Fibroblast of skin of right biceps (primary cell): ENCODE measurements at places on chromosomes 6 and 20.

DNA sequence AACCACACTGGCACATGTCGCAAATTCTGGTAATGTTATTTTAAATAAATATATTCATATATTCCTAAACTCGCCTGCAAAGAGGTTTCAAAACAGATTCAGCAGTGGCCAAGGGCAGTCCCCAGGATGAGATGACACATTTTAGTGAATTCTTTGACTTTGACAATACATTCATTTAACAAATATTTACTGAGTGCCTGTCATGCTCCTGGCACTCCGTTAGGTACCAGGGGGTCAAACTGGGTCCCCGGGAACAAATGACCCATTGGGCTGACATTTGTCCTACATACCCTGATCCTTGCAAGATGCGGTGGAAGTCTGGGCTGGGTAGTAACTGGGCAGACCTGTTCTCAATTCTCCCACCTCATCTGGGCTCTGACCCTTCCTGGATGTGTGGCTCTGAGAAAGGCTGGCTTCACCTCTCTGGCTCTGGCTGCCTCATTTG is 74.9 kb downstream of the FYN start:
- DNase-seq = no peak

DNA sequence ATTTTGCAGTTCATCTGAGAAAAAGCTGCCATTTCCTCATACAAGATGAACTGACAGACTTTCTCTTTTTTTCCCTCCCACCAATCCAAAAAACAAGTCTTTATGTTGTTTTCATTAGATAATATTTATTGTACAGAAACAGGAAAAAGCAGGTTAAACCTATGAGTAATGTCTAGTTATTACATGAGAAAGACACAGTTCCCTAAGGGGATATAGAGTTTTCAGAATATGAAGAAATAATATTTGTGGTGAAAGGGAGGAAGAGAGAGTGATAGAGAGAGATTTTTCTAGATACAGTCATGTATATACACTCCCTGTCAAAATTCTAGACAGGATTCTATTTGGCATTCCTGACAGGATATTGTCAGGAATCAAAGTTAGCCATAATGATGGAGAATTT is 392.4 kb downstream of the BMP2 start:
- DNase-seq = peak; percentile 22

DNA sequence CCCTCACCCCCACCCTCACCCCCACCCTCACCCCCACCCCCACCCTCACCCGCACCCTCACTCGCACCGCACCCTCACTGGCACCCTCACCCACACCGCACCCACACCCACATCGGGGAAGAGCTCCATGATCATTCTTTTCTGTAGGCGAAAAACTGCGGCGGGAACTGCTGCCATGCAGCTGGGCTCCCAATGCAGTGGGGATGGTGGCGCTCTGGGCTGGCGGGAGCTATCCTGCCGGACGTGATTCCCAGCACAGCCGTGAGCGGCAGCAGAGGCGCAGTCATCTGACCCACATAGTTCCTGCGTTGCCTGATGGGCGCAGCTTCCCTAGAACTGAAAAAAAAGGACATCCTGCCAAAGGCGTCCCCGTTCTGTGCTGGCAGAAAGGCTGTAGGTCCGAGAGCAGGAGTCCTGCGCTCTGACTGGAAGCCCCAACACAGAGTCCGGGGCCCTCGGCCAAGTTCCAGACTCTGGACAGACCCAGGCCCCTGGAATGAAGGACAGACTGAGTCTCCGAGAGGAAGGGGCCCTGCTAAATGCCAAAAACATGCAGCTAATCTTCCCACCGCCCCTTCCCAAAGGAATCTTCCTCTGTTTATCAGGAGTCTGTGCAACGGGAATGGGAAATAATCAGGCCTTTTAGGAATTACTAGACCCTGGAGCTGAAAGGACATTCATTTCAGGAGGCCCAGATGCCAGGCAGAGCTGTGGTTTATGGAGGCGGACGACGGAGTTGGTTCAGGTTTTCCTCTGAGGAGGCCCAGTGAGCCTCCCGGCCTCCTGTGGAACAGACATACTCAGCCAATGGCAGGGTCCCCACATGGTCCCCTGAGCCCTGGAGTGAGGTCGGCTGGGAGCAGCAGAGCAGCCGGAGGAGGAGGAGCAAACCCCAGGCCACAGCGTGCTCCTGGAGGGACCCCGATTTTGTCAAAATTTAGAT is 14.1 kb upstream of the TCFL5 start:
- DNase-seq = peak; percentile 88

DNA sequence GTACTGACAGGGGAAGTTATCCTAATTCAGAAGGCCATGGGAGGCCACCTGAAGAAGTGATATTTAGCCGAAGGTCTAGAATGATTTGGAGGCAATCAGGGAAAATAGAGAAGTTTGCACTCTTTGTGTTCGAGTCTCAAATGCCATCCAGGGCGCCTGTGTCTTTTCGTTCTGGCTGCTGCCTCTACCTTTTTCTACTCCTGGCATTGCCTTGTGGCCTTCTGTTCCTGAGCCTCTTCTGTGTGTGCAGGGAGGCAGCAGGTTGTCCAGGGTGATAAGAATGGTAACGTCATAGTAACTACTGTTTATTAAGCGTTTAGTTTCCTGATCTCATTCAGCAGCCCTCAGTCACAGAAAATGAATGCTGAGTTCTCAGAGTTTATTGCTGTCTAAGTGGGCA is 252.1 kb downstream of the FARS2 start:
- no peak for DNase-seq

DNA sequence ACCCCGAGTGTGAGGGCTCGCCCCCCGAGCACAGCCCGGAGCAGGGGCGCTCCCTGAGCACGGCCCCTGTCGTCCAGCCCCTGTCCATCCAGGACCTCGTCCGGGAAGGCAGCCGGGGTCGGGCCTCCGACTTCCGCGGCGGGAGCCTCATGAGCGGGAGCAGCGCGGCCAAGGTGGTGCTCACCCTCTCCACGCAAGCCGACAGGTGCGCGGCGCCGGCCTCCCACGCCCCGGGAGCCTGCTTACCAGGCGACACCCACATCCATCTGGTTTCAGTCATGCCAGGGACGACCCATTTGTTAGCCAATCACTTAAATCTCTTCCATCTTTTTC is 73.5 kb upstream of the PBOV1 start:
- no peak for DNase-seq

- DNase-seq = no peak
These were observed 114.9 kb downstream of the FRK start for GRCh38 chr6:115945812-115946211.

DNA sequence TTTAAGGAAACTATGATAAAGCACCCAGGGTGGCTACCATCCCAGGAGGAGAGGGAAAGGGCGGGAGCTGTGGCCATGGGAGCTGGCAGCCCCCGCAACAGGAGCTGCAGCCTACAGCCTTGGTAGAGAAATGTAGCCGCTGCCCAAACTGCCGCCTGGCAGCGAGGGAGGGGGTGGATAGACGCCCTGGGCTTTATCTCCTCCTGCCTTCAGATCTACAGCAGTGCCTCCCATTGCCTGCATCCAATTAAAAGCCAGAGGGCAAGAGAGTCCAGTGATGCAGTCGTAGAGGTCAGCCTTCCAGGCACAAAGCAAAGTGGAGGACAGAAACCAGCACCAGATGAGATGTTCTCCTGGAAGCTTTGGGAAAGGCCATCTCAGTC is 35.0 kb upstream of the ZFAND3 start:
- DNase-seq = no peak

DNA sequence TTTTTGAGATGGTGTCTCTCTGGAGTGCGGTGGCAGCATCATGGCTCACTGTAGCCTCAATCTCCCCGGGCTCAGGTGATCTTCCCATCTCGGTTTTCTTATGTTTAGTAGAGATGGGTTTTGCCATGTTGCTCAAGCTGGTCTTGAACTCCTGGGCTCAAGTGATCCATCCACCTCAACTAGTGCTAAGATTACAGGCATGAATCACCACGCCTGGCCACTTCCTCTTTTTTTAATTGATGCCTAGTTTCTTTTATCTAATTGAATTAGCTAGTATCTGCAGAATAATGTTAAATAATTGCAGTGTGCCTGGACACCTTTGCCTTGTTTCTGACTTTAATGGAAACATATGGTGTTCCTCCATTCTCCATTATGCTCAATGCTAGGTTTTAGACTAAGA is 38.4 kb upstream of the SLC22A16 start:
- DNase-seq = no peak

DNA sequence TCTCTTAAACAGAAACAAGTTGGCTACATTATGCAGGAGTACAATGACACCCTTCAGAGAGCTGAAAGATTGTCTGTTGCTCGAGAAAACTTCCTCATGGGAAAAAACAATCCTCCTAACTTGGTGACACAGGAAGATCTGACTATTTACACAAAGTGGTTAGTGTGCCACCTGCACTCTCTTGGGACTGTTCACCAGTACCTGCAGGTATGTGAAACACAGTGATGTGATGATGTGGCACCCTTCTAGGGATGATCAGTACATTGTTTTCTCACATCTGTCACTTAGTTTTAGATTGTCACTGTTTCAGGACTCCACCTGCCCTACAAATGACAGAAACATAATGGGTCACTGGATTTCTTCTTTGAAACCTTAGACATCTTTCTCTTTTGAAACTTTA is 101.8 kb downstream of the CEP57L1 start:
- no peak for DNase-seq

DNA sequence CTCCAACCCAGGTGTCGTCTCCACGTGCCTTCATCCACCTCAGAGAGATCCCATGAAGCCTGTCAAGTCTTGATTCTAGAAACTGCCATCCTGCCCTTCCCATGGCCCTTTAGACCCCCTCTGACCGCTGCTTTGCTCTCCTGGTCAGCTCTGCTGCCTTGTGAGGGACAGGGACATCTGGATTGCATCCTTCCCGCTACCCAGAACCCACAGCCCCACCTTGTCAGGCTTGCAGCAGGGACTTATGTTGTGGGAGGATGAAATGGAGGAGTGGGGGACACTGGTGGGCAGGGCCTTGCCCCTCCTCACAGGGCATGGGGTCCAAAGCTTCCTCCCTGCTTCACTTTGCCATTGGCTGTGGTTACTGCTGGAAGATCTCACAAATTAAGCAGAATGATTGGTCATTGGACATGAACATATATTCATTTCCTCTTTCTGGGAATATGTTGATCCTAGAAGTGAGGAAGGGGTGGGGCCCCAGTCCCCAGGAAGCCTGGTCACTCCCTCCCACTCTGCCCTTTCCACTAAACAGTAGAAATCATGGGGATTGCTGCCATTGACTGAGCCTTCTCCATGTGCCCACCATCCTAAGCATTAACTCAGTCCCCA is 4.5 kb downstream of the GLP1R start:
- DNase-seq = no peak

DNA sequence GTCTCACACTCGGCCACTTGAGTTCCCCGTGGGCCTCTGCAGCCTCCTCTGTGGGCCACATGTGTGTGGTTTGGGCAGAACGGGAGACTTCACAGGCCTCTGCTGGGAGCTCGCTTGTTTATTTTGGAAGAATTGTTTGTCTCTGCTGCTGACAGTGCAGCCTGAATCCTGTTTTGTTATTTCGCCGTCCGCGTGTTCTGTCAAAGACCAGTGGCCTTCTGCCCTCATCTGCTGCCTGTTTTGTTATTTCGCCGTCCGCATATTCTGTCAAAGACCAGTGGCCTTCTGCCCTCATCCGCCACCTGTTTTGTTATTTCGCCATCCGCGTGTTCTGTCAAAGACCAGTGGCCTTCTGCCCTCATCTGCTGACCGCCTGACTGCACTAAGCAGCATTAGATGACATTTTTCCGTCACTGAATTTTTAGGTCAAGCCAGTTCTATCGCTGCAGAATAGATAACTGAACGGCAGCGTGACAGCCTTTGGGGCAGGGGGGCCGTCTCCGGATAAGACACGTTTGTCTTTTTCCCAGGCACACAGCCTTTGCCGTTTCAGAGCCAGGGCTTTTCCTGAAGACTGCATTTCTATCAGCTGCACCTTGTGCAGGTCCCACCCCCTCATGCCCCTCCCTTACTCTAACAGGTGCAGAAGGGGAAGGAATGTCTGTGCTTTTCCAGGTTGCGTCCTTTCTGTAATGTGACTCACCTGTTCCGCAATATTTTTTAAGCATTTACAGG is 158.5 kb upstream of the AFDN start:
- no peak for DNase-seq

DNA sequence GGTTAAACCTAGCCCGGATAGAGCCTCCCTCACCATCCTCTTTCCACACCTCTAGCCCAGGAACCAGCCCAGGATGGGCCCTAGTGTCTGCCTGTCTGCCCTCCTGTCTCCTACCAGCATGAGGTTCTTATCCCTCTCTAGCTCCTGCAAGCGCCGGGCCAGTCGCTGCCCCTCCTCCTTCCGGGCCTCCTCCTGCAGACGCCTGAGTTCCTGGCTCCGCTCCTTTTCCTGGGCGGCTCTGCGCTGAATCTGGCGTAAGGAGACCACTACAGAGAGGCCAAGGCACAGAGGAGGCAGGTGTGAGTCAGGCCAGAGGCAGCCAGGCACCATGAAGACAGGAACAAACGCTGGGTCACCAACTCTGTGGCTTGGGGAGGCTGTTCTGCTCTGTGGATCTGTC is 4.3 kb upstream of the PSORS1C2 start:
- DNase-seq = peak; percentile 84

DNA sequence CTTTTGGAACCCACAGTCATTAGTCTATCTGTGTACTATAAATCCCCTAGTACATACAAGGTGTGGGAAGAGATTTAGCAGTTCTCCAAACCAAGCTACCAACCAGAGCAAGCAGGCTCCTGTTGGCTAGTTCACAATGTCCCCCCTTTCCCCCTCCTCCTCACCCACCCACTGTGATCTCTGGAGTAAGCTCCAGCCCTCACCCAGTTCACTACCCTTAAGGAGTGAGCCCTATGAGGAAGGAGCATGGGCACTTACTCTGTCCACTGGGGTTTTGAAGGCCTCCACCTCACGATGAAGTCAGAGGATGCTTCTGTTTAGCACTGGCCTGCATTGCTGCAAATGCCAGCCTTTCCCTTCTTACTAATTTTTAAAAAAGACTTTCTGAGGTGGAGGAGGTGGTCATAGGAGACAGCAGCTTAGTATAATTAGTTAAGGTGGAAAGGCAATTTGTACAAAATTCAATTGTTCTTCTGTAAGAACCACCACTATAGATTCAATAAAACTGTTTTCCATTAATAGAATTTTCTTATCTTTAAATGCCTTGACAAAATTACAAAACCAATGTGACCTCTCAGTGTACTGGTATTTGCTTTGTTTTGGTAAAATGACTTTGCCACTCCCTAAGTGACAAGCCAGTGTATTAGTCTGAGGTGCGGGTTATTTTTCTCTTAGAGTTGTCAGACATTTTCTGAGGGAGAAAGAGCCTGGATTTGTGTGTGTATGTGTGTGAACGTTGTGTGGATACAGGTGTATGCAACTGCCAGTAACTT is 86.2 kb downstream of the TULP4 start:
- no peak for DNase-seq

- DNase-seq = peak; percentile 71
These were observed 151.1 kb upstream of the B3GAT2 start for GRCh38 chr6:71107911-71108420.

- DNase-seq = peak; percentile 15
These were observed 139.6 kb downstream of the PHACTR3 start for GRCh38 chr20:59743767-59744485.

- no peak for DNase-seq
These were observed 7.5 kb upstream of the APCDD1L start for GRCh38 chr20:58522666-58523065.
